ENCODE measurements at places on chromosomes 7 and 10. TPM values are rescaled to one million over a fixed set of nuclear protein-coding genes. Genes with fewer than 3 reads are reported as not detected.

OR6B1 gene
- not detected for total RNA-seq

CSTF2T gene
- 36.4 TPM for total RNA-seq

CDC14C gene
- 0.22 TPM for total RNA-seq

VSTM4 gene
- 30.1 TPM for total RNA-seq

CC2D2B gene
- 2.5 TPM for total RNA-seq

LIPK gene
- total RNA-seq: not detected

MYH16 gene
- total RNA-seq: not detected

HPS1 gene
- 21.6 TPM for total RNA-seq

SOSTDC1 gene
- total RNA-seq: 47.6 TPM

FEZF1 gene
- total RNA-seq: 0.27 TPM

ARMS2 gene
- total RNA-seq: not detected
